GM18507 (cell line): ENCODE measurements at places on chromosomes 7 and 10.

DNA sequence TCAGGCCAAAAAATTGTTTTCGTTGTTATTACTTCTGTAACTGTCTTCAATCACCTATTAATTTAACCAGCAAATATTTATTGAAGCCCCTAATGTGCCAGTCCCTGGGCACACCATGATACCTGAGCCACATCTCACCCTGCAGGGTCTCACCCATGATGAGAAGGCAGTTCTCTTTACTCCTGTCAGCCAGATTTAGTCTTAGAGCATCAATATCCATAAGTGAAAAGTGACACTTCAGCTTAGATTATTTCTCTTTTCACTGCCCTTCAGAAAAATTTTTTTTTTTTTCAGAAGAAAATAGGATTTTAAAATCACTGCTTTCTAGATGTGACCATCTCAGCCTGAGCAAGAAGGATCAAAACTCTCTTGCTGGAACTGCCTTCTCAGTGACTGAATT, 258.6 kb upstream of the NFE2L3 start:
- no peak for DNase-seq

- no peak for DNase-seq
Observed at GRCh38 chr10:48659790-48660189, 24.9 kb upstream of the WDFY4 start.

DNA sequence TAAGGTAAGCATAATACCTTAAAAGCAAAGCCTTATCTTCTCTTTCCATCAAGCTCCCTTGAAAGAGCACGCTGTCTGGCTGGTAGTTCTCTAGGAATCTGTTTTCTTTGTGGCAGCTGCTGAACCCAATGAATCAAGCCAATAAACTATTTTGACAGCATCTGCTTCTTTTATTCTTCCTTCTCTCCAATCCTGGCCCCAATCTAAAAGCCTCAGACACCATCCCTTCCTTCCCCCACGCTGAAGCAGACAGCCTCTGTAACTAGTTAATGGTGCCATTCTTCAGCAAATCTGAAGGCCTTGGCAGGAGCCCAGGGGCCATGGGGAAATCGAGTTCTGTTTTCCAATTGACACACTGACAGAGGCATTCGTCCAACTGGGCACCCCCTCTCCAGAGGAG, 186.6 kb upstream of the LYZL1 start:
- DNase-seq = no peak

DNA sequence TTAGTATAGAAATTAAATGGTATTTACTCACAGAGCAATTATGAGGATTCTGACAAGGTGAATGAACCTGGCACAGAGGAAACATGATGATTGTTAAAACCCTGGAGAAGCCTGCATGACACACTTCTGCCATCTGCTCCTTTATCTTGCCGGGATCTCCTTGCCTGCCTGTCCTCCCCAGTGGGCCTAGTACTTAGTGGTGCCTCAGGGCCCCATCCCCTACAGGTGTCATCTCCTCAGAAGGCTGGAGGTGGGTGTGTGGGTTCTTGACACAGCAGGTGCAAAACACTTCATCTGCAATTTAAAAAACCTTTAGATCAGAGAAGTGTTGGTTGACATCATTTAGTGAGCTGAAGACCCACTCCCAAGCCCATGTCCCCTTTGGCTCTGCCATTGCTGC, 261.2 kb downstream of the ADRA2A start:
- no peak for DNase-seq

- no peak for DNase-seq
Observed at GRCh38 chr10:128125416-128125943, 743 bp downstream of the MKI67 start.

DNA sequence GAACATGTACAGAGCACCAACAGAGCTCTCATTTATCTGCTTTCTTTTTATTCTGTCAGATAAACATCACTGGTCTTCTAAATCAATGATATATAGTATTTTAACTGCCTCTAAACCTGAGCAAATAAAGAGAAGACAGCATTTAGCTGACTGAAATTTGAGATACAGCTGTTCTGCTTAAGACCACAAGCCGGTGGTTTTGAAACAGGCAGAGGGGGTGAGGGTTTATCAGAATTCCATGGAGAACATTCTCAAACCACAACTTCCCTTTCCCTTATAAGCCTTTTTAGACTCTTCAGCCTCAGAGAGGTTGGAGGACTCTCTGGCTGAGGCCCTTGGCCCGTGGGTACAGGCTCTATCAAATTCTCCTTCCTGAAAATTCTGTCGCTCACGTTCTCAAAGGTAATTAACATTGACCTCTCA, 87.4 kb upstream of the RSU1 start:
- DNase-seq = no peak

DNA sequence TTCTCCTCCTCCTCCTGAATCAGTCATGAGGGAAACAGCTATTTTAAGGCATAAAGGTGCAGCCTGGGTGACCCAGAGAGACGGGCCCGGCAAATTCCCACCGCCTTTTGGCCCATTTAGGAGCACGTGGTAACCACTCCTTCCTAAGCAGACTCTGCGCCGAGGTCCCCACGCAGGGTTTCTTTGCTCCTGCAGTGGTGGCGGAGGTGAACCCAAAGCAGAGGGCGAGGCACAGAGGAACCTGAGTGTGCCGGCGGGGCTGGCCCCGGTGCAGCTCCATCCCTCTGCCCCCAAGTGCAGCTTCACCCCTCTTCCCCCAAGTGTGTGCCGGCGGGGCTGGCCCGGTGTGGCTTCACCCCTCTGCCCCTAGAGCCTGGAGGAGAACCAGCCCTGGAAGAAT, 50.6 kb downstream of the DPYSL4 start:
- no peak for DNase-seq
